Neural cell (in vitro differentiated cells): ENCODE measurements at places on chromosomes 2 and 18. TPM values are rescaled to one million over a fixed set of nuclear protein-coding genes. Genes with fewer than 3 reads are reported as not detected.

Gene TMEM198
- polyA plus RNA-seq = 39.3 and 44.0 TPM in 2 replicates

Gene SETBP1
- polyA plus RNA-seq = 13.7 and 19.5 TPM in 2 replicates

Gene ANKRD39
- polyA plus RNA-seq = 30.7 and 39.0 TPM in 2 replicates

Gene CNGA3
- 0.64 and 1.1 TPM in 2 replicates for polyA plus RNA-seq

Gene ATIC
- polyA plus RNA-seq = 4.9 and 9.5 TPM in 2 replicates

Gene CYP27C1
- 0.84 and 2.3 TPM in 2 replicates for polyA plus RNA-seq

Gene NT5DC4
- not detected in 2 replicates for polyA plus RNA-seq

Gene ZNF396
- 0.92 and 2.6 TPM in 2 replicates for polyA plus RNA-seq

Gene CYP27A1
- polyA plus RNA-seq = 0.90 TPM in 1 of 2 replicates, not detected in the other

Gene GAREM2
- 3.2 and 3.9 TPM in 2 replicates for polyA plus RNA-seq

Gene FHOD3
- polyA plus RNA-seq = 19.4 and 22.3 TPM in 2 replicates
